ENCODE measurements at places on chromosomes 16 and 17. TPM values are rescaled to one million over a fixed set of nuclear protein-coding genes. Genes with fewer than 3 reads are reported as not detected.

Gene C17orf78
- polyA plus RNA-seq = not detected

Gene LDAF1
- 21.9 TPM for polyA plus RNA-seq

Gene NPIPB6
- not detected for polyA plus RNA-seq

Gene ALOXE3
- not detected for polyA plus RNA-seq

Gene SRSF2
- 125 TPM for polyA plus RNA-seq

DNA sequence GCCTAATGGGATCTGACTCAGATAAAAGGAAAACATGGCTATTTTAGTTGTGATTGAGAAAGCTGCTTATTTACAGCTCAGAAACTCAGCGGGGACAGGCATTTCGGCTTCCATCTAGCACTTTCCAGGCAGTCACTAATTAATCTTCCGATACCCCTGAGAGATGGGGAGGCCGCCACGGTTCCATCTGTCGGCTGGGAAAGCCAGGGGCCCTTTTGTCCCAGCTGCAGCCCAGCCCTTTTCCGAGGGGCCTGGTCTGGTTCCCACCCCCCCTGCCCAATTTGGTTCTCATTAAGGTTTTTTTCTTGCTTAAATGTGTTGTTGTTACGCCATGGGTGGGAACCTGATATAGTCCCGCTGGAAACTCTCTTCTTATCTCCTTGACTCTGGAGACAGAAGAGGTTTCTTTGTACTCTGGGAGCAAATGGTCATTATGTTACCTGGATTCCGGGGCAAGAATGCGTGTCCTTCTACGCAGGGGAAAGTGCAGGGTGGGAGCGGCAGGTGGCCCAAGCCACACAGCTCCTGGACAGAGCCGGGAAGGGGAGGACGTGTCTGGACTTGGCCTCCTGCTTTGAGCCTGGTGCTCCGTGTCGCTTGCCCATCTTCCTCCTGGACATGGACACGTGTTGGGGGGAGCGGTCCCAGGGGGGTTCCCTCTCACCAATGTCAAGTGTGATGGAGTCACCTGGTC is 50.9 kb upstream of the GSE1 start:
- no peak for DNase-seq

All from naive B cell (primary cell).